ENCODE measurements at places on chromosomes 11 and 22.

- DNase-seq = no peak
Observed at GRCh38 chr11:122146475-122146874, 30.5 kb upstream of the BLID start.

DNA sequence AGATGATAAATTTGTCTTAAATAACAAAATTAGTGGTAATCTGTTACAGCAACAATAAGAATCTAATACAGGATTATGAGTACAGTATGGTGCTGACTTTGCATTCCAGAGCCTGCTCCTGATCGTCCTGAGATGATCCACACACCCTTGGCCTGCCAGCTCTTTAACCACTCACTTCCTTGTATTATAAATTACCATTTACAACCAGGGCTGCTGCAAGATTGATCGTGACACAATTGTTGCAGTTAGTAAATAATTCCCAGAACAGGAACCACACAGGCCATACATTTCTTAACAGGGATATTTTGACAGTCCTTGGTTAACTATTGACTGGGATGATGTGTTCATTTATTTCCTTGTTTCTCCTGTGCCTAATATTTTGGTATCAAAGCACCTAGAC lies 3.8 kb upstream of the CBLIF start:
- DNase-seq = no peak

- no peak for DNase-seq
Observed at GRCh38 chr11:121961321-121961801, 154.7 kb downstream of the BLID start.

DNA sequence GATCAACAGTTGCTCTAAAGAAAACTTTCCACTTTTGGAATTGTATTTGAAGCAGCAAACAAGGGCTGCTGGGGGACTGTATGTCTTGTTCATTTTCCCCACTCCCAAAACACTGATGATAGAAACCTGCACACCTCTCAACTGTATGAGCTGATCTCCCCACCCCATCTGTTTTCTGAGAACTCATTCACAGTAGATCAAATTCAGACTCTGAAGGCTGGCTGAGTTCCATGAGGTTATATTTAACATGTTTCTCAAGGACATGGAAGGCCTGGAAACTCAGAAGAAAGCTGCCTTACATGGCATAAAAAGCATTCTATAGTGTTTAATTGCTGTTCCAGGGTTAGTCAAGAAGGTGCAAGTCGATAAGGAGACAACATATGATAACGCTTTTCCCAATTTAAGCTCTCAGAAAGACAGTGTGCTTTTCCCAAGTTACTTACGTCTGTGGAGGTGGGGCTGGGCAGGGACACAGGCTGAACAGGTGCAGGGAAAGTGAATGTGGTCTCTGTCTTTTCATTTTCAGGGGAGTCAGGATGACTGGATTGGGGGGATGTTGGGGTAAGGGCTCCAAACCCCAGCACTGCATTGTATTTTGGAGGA lies 23.0 kb downstream of the LARGE2 start:
- no peak for DNase-seq

DNA sequence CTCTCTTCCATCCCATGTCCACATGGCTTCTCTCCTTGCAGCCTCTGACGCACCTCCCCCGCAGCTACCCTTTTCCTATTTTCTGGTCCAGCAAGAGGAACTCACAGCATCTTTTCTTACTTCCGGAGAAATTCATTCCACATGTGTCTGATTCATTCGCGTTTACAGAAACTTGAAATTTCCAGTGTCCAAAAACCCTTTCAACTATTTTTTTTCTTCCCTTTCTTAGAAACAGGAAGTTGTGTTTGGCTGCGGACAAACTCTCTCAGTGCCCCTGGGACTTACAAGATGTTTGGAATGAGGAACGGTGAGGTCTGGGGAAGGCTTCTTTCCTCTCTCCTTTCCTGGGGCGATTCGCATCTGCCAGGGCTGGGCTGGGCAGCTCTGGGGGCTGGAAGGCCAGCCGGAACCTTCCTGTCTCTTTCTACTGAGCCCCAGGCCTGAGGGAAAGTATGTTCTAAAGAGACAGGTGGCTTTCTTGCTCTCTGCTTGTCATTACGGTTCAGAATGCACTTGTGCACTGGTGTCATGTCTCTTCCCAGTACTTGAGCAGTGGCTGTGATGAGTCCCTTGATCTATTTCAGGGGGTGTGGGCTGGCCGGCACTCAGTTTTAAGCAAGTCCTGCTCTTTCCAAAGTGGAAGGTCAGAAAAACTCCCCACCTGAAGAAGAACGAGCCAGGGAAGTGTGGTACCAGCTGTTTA lies 27.5 kb downstream of the ADAMTS8 start:
- peak; percentile 45 for DNase-seq

GRCh38 chr11:106344394-106344793 lies 266.9 kb downstream of the AASDHPPT start:
- DNase-seq = no peak

GRCh38 chr11:6219359-6219758 lies 14.0 kb downstream of the C11orf42 start:
- peak; percentile 82 for DNase-seq

DNA sequence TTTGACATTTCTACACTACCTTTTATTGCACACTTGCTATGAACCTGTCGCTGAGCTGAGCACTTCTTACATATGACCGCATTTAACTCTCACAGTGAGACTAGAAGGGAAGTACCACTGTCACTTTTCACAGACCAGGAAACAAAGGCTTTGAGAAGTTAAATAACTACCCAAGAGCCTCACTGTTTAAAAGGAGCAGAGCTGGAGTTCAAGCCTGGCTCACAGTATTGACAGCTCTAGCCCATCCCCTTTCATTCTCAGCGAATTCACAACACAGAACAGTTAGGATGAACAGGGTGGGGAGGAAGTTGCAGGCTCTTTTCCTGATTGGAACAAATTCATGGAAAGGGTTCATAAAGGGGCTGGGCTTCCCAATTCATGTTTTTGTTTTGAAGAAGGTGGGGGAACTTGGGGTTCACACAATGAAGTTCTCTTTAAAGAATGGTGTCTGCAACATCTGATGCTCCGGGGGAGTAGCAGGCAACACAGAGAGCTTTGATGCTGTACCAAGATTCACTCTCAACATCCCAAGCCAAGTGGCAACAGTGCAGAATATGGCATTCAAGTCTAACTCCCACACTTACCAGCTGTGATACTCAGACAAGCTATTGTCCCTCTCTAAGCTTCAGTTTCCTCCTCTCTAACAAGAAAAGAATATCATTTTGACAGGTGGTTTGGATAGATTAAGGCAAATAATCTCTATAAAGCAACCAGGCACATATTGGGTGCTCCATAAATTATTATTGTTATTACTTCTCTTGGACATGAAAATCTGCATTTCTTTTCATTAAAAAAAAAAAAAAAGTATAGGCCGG lies 17.2 kb downstream of the SCGB1A1 start:
- DNase-seq = no peak

DNA sequence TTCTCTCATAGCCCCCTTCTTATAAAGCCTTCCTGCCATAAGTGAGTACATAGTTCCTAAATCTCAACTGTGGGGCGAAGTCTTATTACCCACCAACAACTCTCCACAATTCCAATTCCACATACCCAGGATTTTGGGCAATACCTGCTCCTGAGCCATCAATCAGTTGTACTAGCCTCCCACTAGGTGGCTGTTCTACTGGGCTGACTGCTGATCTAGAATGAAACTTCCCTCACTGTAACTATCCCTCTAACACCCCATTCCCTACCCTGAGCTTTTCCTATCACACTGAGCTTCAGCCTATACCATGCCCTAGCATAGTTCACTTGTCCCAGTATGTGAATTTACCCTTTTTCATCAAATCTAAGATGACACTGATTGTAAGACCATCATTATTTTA lies 52.5 kb downstream of the RRAS2 start:
- no peak for DNase-seq

DNA sequence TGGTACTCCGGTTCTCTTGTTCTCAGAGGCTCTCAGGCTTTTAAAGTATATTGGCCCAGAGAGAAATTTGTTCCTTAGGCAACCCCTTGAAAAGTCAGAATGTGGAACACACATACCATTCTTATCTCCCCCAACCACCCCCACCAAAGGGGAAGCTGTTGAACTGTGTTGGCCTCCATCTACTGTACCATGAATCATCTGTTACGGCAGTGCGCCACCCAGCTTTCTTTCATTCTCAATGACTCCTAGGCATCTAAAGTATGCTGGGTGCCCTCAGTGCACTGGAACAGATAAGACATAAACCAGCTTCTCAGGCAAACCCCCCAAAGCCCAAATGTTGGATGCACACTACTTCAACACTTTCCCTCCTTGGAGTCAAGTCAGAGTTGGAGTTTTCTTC lies 696.2 kb upstream of the TENM4 start:
- no peak for DNase-seq

Data from HS-5 (cell line).